ENCODE measurements at places on chromosomes 4 and X.

- H3K27me3 ChIP-seq, result no peaks in the 10 kb centered on the region
- H3K4me3 ChIP-seq, result no peak overlapping the region
- H3K27ac ChIP-seq, result peak overlapping the region; percentile 48
- H3K36me3 ChIP-seq, result no peaks in the 10 kb centered on the region
These were observed 13.8 kb downstream of the CMC4 start for GRCh38 chrX:155056877-155057792.

GRCh38 chr4:103934178-103934789 is 214.5 kb upstream of the TACR3 start:
- H3K4me1 ChIP-seq, result no peaks in the 10 kb centered on the region
- DNase-seq, result no peak
- no peak overlapping the region for H3K4me3 ChIP-seq
- H3K27ac ChIP-seq, result no peak overlapping the region
- H3K36me3 ChIP-seq, result no peaks in the 10 kb centered on the region

DNA sequence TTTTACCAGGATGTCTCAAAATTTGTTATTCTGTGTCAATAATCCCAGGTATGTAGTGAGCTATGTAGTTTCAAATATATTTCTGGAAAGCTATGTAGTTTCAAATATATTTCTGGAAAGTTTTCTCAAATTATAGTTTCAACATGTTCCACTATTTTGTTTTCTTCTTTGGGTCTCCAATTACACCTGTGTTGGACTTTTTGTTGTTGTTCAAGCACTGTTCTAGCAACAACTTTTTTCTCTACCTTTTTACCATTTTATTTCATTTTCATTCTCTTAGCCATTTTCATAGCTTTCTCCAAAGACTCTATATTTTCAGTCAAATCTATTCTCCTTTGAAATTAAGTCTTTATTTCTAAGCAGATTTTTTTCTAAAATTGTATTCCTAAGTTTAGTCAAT is 88.4 kb downstream of the LCORL start:
- H3K4me1 ChIP-seq, result no peaks in the 10 kb centered on the region
- no peak overlapping the region for H3K27ac ChIP-seq
- no peak overlapping the region for H3K4me3 ChIP-seq

- H3K27ac ChIP-seq, result no peak overlapping the region
- H3K36me3 ChIP-seq, result no peaks in the 10 kb centered on the region
- no peak for DNase-seq
- no peak overlapping the region for H3K4me3 ChIP-seq
These were observed 996.9 kb upstream of the GRIA3 start for GRCh38 chrX:122187069-122187713.

GRCh38 chr4:152938237-152938947 is 2.3 kb downstream of the FHDC1 start:
- H3K27ac ChIP-seq, result no peak overlapping the region
- H3K36me3 ChIP-seq, result no peaks in the 10 kb centered on the region
- H3K4me3 ChIP-seq, result peak overlapping the region; percentile 86
- DNase-seq, result no peak

DNA sequence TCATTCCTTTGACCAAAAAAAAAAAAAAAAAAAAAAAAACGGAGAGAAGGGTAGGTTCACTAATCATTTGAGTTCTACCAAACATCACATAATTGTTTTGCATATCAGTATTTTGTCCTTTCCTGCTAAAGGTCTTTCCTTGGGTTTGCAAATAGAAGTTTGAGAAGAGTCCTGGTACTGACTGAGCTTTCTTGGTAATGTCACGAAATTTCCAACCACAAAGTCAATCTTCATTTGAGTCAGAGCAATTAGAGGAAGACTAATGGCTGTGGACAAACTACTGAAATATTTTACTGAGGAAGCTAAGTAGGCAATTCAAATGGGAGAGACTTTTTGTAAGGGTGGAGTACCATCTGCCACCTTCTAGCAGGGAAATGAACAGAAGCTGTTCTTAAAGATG is 21.7 kb upstream of the CD40LG start:
- no peaks in the 10 kb centered on the region for H3K36me3 ChIP-seq
- DNase-seq, result no peak
- H3K27ac ChIP-seq, result no peak overlapping the region

DNA sequence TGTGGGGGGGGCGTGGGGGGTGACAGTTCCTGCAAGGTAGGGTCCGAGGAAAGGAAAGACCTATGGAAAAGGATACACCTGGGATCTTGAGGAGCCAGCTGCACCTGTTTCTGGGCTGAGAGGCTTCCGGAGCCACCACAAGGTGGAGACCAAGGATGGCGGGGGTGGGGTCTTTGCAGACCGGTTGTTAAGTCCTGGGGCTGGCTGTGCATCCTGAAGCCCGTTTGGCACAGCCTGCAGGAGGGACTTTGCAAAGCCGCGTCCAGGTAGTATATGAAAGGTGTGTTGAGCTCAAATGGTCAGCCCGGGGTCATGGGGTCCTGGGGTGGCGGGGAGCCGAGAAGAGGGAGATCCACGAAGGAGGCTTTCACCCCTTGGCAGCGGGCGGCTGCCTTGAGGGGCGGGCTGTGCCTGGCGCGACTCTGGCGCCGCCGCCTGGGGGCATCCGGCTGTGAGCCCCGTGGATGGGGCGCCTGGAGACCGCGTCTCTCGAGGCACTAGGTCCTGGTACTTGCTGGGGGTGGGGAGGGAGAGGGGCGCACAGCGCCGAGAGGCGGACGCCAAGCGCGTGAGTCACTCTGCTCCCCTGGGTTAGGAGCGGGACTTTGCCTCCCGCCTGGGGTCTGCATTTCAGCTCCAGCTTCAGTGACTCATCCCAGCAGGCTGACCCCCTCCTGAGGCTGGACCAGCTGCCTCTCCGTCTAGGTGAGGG is 58.2 kb upstream of the DYNLT3 start:
- no peak overlapping the region for H3K4me3 ChIP-seq
- no peak for DNase-seq
- H3K27ac ChIP-seq, result no peak overlapping the region
- H3K4me1 ChIP-seq, result no peaks in the 10 kb centered on the region
- no peaks in the 10 kb centered on the region for H3K27me3 ChIP-seq
